ENCODE measurements at places on chromosomes 3 and 15. TPM values are rescaled to one million over a fixed set of nuclear protein-coding genes. Genes with fewer than 3 reads are reported as not detected.

The HIGD2B gene
- not detected for total RNA-seq

The CTXND1 gene
- total RNA-seq = 6.3 TPM

The FGF7 gene
- 239 TPM for total RNA-seq

The TPRG1 gene
- 12.7 TPM for total RNA-seq

The DENND6A gene
- 56.3 TPM for total RNA-seq

The FETUB gene
- total RNA-seq = not detected

The TP63 gene
- total RNA-seq = 7.2 TPM

The MAP1A gene
- total RNA-seq = 32.4 TPM

The SPRED1 gene
- total RNA-seq = 56.4 TPM

The CFAP20DC gene
- total RNA-seq = 0.49 TPM

The GJD2 gene
- total RNA-seq = not detected

The BOC gene
- total RNA-seq = 114 TPM

The BUB1B gene
- 0.67 TPM for total RNA-seq

The CNBP gene
- 321 TPM for total RNA-seq

The IDH3A gene
- 66.9 TPM for total RNA-seq

The ZPLD1 gene
- not detected for total RNA-seq

The PLA2G4D gene
- total RNA-seq = not detected

The NDN gene
- total RNA-seq = 44.6 TPM

The CLK3 gene
- 81.7 TPM for total RNA-seq

The PRRT3 gene
- total RNA-seq = 1.5 TPM

The MESD gene
- total RNA-seq = 35.3 TPM

The NR1I2 gene
- not detected for total RNA-seq

The CIB1 gene
- total RNA-seq = 43.3 TPM

The SLC6A1 gene
- 10.9 TPM for total RNA-seq

The MGLL gene
- total RNA-seq = 178 TPM

The TSEN2 gene
- 22.2 TPM for total RNA-seq

The RAB6B gene
- total RNA-seq = 9.5 TPM

The HTR3E gene
- total RNA-seq = not detected

The CSTA gene
- 6.3 TPM for total RNA-seq

The PCOLCE2 gene
- total RNA-seq = 22.6 TPM

The GREM1 gene
- total RNA-seq = 4.6 TPM

The DPPA2 gene
- not detected for total RNA-seq

The ERICH6 gene
- total RNA-seq = 0.49 TPM

The SLC28A2 gene
- total RNA-seq = not detected

The CLRN1 gene
- total RNA-seq = not detected

The TRIM69 gene
- total RNA-seq = 28.0 TPM

The CA12 gene
- 4.0 TPM for total RNA-seq

The WNT7A gene
- not detected for total RNA-seq

The GOLGA6L7 gene
- not detected for total RNA-seq

The MNS1 gene
- total RNA-seq = 5.1 TPM

The AHSG gene
- total RNA-seq = not detected

The PLXND1 gene
- 319 TPM for total RNA-seq

The BDH1 gene
- total RNA-seq = 9.7 TPM

The CCR1 gene
- 16.5 TPM for total RNA-seq

The FGD5 gene
- 57.4 TPM for total RNA-seq

The COLQ gene
- total RNA-seq = 6.3 TPM

The ACAD11 gene
- 39.2 TPM for total RNA-seq

The CHRM5 gene
- 0.18 TPM for total RNA-seq

The SRGAP3 gene
- 14.4 TPM for total RNA-seq

The PLA2G4E gene
- total RNA-seq = not detected

The FBXW12 gene
- total RNA-seq = 0.27 TPM

The PEX5L gene
- total RNA-seq = 70.6 TPM

The STAB1 gene
- total RNA-seq = 256 TPM

The GOLGA6B gene
- not detected for total RNA-seq

The SEMA3F gene
- total RNA-seq = 29.3 TPM

All from sciatic nerve (tissue), 2 donors.